ENCODE measurements at places on chromosomes 5 and 9.

DNA sequence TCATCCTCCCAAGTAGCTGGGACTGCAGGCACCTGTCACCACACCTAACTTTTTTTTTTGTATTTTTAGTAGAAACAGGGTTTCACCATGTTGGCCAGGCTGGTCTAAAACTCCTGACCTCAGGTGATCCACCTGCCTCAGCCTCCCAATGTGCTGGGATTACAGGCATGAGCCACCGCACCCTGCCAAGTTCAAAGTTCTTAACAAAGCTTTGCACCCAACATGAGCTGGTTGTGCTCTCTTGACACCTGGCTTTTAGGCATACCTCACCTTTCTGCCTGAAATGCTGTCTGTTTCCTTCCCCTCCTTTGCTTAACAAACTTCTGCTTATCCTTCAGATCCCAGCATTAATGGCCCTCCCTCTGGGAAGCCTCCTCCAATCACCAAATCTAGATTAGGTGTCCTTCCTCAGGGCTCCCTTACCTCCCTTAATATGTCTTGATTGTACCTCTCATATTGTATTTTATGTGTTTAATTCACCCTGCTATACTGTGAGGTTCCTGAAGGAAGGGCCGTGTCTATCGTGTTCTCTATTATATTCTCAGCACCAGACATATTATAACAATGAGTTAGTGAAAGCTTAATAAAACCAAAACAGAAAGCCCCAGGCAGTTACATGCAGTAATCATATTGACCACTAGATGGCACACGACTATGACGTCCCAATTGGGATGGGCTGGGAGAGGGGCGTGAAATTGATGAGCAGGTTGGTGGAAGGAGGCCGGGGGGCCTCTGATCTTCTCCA is 62.9 kb upstream of the PPARGC1B start:
- DNase-seq, result no peak

DNA sequence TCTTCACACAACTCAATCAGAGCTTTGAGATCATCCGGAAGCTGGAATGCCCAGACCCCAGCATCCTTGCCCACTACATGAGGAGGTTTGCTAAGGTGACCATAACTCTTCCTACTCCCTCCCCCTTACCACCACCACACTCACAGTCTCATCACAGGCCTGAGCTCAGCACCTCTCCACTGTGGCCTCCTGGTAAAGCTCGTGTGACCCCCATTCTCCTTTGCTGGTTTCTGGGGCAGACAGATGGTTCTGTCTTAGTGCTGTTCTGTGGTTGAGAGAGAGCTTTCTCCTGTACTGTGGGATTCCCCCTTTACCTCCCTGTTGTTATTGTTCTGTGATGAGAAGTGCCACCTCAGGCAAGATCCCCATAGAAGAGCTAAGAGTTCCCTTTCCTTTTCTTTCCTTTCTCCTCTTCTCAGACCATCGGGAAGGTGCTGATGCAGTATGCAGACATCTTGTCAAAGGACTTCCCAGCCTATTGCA is 92.7 kb upstream of the RUSC2 start:
- no peak for DNase-seq

GRCh38 chr9:136951541-136952320 is at the start of gene LCN12:
Gene LCN12 (plus strand): TSS chr9:136952273. CDS start chr9:136952328, 55 bp downstream.
- no peak for DNase-seq

- no peak for DNase-seq
Observed at GRCh38 chr5:168944004-168944403, 356.9 kb downstream of the SLIT3 start.

DNA sequence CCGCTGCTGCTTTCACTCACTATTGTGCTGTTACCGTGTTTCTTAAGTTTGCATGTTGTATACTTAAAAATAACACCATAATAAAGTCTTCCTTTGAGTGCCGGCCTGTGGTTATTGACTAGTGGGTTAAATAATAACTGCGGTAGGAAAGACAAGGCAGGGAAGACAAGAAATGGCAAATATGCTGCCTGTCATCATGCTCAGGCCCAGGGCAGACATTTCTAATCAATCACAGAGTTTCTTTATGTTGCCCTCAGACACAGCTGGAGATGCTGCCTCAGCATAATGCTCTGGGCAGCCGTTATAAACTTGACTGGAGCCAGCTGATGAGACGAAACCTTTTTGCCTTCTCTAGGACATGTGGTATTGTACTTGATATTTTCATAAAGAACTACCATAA is 215.0 kb downstream of the GAPVD1 start:
- no peak for DNase-seq

- no peak for DNase-seq
Observed at GRCh38 chr5:135091286-135091685, 57.3 kb upstream of the PITX1 start.

- DNase-seq, result no peak
Observed at GRCh38 chr5:33369485-33370465, 71.0 kb upstream of the TARS1 start.

GRCh38 chr9:91572811-91573210 is 149.2 kb upstream of the NFIL3 start:
- DNase-seq, result no peak

- no peak for DNase-seq
Observed at GRCh38 chr5:120158211-120158610, 305.9 kb upstream of the PRR16 start.

DNA sequence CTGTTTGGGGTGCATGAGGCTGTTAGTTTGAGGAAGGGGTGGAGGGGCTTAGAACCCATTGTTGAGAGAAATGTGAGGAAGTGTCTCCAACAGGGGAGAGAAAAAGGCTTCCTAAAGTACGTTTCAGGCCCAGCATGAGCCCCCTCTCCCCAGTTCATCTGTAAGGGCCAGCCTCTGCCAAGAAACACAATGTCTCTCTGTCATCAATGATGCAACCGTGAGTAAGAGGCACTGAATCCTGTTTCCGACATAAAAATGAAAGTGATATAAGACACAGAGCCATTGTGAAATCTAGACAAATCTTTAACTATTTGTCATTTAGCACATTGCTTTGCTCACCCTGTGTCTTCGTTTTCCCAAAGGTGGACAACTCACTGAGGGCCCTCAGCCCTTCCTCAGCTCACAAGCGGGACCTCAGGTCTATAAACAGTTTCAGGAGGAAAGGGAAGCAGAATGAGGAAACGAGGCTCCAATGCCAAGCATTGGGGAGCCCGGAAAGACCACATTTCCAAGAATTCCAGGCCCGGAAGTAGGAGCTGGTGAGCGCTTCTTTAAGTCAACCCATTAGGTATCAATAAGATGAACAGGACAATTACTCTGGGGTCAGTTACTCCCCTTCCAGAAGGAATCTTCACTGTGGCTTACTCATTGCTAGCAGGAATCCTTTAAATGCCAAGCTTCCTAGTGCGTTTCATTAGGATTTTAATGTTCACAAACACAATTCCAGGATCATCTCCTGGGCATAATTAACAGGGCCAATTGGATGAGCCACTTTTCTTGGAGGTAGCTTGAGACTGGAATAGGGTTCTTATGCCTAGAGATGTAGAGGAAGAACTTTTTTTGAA is 59.0 kb upstream of the KLF4 start:
- DNase-seq, result peak; percentile 84

DNA sequence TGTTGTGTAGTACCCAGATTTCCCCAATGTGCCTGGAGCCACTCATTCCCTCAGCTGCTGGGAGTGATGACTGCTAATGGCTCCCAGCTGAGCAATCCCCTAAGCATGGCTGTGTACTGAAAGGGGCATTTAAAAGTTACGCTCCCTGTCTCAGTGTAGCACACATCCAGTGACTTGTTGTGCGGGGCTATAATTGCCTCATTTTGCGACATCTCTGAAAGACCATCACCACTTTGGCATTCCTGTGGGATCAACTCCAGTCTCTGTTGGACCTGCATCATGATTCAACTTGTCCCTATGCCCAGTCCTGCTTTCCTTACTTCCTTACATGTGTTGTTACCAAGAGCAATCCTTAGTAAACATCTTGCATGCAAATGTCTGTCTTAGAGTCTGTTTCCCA is 201.2 kb upstream of the MPDZ start:
- DNase-seq, result no peak

- no peak for DNase-seq
Observed at GRCh38 chr5:151902215-151902614, 22.4 kb downstream of the GLRA1 start.

- DNase-seq, result no peak
Observed at GRCh38 chr5:173310218-173310769, 17.9 kb downstream of the STC2 start.

GRCh38 chr9:131720330-131720729 is 19.5 kb downstream of the RAPGEF1 start:
- no peak for DNase-seq

Data from epithelial cell of proximal tubule (primary cell).